ENCODE measurements at places on chromosomes 2 and 18.

DNA sequence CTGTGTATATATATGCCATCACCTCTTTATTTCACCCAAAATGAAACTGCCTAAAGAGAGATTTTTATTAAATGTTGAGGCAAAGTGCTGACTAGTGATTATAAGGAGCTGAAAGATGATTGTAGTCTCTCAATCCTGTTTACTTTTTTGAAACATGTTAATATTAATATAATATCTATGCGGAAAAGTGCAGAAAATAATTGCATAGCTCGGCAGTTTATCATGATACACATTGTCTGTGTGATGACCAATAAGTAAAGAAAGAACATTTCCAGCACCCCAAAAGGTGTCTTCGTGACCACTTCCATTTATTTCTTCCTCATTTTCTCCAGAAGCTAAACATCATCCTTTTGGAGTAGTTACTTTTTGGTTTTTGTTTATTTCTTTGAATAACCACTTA lies 99.0 kb downstream of the BIRC6 start:
- no peak for DNase-seq

GRCh38 chr2:167212014-167212648 lies 323.9 kb downstream of the XIRP2 start:
- DNase-seq = no peak

GRCh38 chr2:127640082-127641072 lies 5.6 kb upstream of the GPR17 start:
- DNase-seq = no peak

DNA sequence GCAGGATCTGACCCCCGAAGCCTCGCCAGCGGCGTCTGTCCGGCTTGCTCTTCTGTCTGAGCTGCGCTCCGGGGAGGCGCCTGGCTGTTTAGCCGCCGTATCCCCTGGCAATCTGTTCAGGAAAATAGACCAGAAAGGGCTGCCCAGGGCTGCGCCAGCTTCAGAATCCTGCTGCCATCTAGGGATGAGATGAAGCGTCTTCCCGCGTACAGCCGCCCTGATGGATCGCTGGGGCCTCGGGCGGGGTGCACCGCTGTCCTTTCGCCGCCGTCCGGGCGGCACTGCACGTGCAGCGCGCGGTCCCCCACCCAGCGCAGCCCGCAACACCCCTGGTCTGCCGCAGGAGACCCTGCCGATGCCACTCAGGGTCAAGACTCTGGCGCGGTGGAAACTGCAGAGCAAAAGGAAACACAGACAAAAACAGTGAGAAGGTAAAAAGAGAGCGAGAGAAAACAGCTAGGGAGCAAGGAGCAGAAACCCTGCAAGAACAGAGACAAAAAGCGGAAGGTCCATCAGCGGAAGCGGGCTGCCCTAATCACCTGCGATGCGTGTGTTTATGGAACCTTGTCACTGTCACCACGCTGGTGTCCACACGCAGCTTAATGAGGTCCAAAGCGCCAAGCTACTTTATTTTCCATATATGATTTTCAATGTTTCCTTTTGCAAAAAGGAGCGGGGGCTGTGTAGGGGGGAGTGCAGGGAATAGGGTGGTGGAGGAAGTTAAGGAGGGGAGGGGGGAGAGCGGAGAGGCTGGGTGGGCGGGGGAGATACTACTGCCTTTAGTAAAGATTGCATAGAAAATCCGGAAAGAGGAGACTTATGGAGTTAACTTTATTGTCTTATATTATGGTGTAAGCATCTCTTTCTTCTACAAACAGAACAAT lies 2113.3 kb upstream of the PIK3C3 start:
- DNase-seq = peak; percentile 88

- no peak for DNase-seq
These were observed 41.1 kb downstream of the SP140 start for GRCh38 chr2:230266638-230267037.

GRCh38 chr2:101698844-101699754 lies 1.6 kb downstream of the MAP4K4 start:
- DNase-seq = peak; percentile 63

DNA sequence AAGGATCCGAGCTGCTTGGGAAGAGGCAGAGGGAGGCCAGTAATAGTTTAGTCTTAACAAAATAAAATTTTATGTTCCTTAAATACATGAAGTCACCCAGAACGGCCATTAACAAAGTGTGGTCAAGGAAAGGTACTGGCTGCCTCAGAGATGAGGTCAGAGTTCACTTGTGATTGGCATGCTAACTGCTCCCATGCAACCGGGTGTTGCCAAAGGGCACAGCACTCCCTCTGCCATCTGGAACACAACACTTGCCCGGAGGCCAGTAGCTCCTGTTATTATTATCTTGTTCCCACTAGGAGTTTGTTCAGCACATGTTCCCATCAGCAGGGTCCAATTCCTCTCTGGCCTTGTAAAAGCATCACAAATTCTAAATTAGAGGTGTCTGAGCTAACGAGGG lies 207.0 kb downstream of the CYP26B1 start:
- DNase-seq = no peak

GRCh38 chr2:159140070-159140769 lies 146.3 kb downstream of the WDSUB1 start:
- DNase-seq = no peak

GRCh38 chr18:77058290-77058835 lies 74.2 kb downstream of the MBP start:
- no peak for DNase-seq

DNA sequence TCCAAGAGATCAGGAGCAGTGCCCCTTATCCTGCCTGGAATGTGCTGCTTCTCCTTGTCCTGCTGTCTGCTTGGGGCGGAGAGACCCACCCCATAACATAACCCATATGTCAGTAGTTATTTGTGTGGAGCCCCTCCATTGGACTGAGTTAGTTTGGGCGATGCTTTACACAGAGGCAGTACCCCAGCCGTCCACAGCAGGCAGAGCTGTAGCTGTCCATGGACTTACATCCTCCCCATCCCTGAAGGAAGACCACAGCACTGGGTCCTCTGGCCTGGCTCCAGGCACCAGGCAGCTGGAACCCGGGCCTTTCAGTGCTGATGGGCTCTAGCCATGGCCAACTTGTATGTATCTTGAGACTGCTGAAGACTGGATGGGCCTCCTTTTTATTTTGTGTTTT lies 20.3 kb downstream of the GKN2 start:
- DNase-seq = no peak

- no peak for DNase-seq
These were observed 1.4 kb downstream of the AAK1 start for GRCh38 chr2:69641887-69642708.
